ENCODE measurements at places on chromosomes 3 and 15. TPM values are rescaled to one million over a fixed set of nuclear protein-coding genes. Genes with fewer than 3 reads are reported as not detected.

- peak; percentile 82 for DNase-seq
- no peaks in the 10 kb centered on the region for H3K4me1 ChIP-seq
- H3K27ac ChIP-seq = no peak overlapping the region
- peaks cover 53% of the 10 kb centered on the region for H3K27me3 ChIP-seq
- H3K4me3 ChIP-seq = peak overlapping the region; percentile 53
Observed at GRCh38 chr15:88255484-88256278, 858 bp downstream of the NTRK3 start.

DNA sequence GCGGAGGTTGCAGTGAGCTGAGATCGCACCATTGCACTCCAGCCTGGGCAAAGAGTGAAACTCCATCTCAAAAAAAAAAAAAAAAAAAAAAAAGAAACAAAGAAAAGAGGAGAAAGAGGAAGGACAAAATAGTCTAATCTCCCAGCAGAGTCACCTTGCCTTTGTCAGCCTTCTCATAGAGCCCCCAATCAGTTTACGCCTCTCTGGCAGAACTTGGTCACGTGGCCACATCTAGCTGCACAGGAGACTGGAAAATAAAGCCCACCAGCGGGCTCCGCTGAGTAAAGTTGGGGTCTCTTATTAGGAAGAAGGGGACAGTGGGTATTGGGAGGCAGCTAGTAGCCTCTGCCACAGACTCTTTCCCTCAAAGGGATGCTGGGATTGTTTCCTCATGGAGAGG lies 41.9 kb downstream of the USP13 start:
- no peaks in the 10 kb centered on the region for H3K36me3 ChIP-seq
- no peak overlapping the region for H3K4me3 ChIP-seq
- H3K27ac ChIP-seq = no peak overlapping the region
- H3K27me3 ChIP-seq = no peaks in the 10 kb centered on the region

GRCh38 chr3:47266709-47267489 lies 15.7 kb downstream of the KIF9 start:
- no peak overlapping the region for H3K27ac ChIP-seq
- H3K4me3 ChIP-seq = no peak overlapping the region
- H3K4me1 ChIP-seq = peaks cover 9% of the 10 kb centered on the region
- no peaks in the 10 kb centered on the region for H3K36me3 ChIP-seq

- no peaks in the 10 kb centered on the region for H3K36me3 ChIP-seq
- peak; percentile 66 for DNase-seq
- H3K4me3 ChIP-seq = no peak overlapping the region
- H3K4me1 ChIP-seq = no peaks in the 10 kb centered on the region
Observed at GRCh38 chr15:78709263-78709882, 68.4 kb upstream of the CHRNB4 start.

DNA sequence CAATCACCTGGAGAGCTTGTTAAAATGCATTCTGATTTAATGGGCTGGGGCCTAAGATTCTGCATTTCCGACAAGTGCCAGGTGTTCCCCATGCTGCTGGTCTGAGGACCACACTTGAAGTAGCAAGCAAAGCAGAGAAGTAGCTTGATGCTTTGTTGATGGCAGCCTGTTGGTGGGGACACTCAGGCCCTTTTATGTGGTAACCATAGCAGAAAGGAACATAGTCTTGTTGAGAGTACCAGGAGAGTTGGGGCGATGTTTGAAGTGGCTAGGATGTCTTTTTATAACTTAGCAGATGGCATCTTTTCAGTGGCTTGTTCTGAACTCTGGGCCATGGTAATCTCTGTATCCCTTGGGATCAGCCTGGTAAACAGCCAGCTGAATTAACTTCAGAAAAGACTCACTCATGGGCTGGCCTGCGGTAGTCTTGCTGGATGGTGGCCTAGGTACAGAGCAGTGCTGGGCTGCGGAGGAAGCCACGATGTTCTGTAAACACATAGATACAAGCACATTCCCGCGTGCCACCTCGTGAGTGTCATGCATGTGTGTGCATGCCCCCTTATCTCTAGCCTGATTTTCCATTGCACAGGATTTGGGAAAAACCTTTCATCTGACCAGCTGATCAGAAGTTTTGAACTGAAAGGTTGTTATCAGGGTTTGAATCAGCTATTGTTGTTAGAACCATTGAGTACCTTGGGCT lies 292.4 kb upstream of the LRRFIP2 start:
- H3K4me3 ChIP-seq = no peak overlapping the region
- H3K27ac ChIP-seq = no peak overlapping the region
- DNase-seq = no peak
- no peaks in the 10 kb centered on the region for H3K36me3 ChIP-seq

DNA sequence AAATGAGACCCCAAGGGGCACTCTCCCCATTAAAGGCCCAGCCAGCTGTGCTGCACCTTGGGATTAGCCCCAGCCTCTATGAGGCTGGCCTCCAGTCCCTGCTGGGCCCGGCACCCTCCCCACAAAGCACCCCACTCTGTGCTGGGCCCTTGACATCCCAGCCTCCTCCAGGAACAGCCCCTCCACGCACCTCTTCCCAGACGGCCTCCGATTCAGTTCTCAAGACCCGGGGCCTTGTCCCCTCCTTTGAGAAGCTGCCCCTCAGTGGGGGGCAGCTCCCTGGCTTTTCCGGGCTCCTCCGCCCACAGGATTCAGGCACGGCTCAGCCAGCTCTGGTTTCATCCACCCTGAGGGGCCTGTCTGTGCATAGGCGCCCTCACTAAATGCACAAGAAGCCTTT lies 144.1 kb downstream of the LRRK1 start:
- no peaks in the 10 kb centered on the region for H3K36me3 ChIP-seq
- H3K4me1 ChIP-seq = no peaks in the 10 kb centered on the region
- DNase-seq = no peak
- H3K4me3 ChIP-seq = no peak overlapping the region
- no peak overlapping the region for H3K27ac ChIP-seq

DNA sequence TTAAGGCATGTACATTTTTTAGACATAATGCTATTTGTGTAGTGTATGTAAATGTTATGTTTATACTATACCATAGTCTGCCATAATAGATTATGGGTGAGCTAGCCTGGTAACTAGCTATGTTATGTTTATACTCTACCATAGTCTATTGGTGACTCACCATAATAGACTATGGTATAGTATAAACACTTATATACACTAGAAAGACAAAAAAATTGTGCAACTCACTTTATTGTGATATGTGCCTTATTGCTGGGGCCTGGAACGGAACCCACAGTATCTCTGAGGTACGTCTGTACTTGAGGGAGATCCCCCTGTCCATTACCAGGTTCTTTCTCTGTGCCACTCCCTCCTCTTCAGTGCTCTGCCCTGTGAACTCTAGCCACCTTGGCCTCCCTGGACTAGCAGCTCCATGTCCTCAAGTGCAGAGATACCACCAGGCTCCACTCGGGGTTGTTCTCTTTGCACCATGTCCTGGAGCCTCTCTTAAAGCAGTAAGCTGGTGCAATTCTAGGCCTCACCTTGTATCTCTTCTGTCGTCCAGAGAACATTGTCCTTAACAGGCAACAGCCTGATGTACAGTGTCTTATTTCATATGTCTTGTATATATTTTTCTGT lies 60.8 kb upstream of the PXYLP1 start:
- no peaks in the 10 kb centered on the region for H3K36me3 ChIP-seq
- no peak overlapping the region for H3K4me3 ChIP-seq
- peaks cover 6% of the 10 kb centered on the region for H3K27me3 ChIP-seq
- no peak for DNase-seq
- H3K4me1 ChIP-seq = no peaks in the 10 kb centered on the region
- H3K27ac ChIP-seq = no peak overlapping the region

DNA sequence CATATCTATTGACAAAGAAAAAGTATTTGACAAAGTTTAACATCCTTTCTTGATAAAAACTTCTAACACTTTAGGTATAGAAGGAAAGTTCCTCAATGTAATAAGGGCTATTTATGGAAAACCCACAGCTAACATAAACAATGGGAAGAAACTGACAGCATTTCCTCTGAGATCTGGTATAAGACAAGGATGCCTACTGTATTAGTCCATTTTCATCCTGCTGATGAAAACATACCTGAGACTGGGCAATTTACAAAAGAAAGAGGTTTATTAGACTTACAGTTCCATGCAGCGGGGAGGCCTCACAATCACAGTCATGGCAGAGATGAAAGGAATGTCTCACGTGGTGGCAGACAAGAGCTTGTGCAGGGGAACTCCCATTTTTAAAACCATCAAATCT lies 17.8 kb upstream of the CLDN1 start:
- DNase-seq = no peak
- H3K36me3 ChIP-seq = no peaks in the 10 kb centered on the region
- H3K4me1 ChIP-seq = peaks cover 30% of the 10 kb centered on the region
- H3K27ac ChIP-seq = no peak overlapping the region
- no peak overlapping the region for H3K4me3 ChIP-seq
- no peaks in the 10 kb centered on the region for H3K27me3 ChIP-seq

DNA sequence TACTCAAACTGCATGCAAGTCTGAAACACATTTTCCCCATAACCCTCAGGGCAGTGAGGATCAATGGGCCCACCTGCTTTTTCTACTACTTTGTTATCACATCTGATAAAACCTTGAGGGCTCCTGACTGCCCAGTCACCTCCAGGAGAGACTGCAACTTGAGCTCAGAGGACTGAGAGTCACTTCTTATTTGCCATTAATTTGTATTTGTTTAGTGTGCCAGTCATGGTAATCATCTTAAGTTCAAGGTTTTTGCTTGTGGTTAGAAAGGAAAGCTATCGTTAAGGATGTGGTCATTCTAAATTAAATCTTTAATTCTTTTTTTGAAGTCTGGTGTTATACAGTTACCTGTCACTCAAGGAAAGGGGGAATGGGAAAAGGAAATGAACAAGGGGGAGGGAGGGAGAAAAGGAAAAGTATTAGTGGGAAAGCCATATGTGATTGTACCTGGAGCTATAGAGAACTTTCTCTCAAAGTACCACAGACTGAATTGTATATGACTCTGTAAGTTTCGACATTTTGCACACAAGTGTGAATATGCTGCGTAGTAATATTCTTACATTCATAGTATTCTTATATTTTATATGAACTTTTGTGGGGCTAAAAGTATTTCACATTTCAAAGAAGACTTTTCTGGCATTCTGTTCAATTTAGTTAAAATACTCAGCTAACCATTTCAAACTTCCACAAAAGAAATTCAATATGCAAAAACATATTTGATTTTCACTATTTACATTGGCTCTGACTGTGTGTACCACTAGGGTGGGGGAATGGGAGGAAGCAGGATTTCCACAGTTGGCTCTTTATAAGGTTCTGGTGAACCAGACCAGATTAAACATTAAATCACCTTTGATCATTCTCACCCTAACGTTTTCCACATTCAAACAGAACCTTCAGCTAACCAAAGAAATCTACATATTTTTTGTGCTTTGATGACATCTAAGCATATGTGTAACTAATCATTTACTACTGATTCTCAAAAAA lies 166.5 kb upstream of the ATP11B start:
- no peaks in the 10 kb centered on the region for H3K36me3 ChIP-seq
- H3K4me1 ChIP-seq = no peaks in the 10 kb centered on the region
- H3K4me3 ChIP-seq = no peak overlapping the region
- no peak for DNase-seq
- H3K27me3 ChIP-seq = 0 out of 2 replicates have a peak, but pooled peaks cover 3% of the 10 kb centered on the region
- no peak overlapping the region for H3K27ac ChIP-seq

GRCh38 chr3:196082619-196082971 lies 705 bp upstream of the TFRC start:
- H3K4me3 ChIP-seq = peak overlapping the region; percentile 96
- H3K36me3 ChIP-seq = no peaks in the 10 kb centered on the region
- H3K27me3 ChIP-seq = no peaks in the 10 kb centered on the region
- DNase-seq = no peak
- H3K4me1 ChIP-seq = peaks cover 8% of the 10 kb centered on the region

DNA sequence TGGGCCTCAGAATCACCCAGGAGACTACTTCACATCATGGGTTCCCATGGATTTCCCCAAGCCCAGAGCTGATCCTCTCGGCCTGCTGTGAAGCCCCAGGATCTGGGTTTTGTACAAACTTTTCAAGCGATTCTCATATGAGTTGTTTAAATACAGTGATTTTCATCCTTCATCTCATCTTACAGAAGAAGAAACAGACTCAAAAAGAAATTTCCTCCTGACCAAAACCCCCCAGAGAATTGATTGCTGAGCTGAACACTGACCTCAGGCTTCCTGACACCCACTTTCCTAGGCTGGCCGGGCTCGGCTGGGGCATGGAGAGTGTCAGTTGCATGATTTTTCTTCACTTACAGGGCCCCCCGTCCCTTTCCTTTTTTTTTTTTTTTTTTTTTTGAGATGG lies 60.3 kb downstream of the BDH1 start:
- no peaks in the 10 kb centered on the region for H3K36me3 ChIP-seq
- no peak overlapping the region for H3K27ac ChIP-seq
- H3K4me1 ChIP-seq = peaks cover 12% of the 10 kb centered on the region
- DNase-seq = no peak
- H3K4me3 ChIP-seq = no peak overlapping the region
- no peaks in the 10 kb centered on the region for H3K27me3 ChIP-seq

- H3K36me3 ChIP-seq = no peaks in the 10 kb centered on the region
- no peak overlapping the region for H3K27ac ChIP-seq
- peak; percentile 79 for DNase-seq
Observed at GRCh38 chr15:70132139-70132538, 34.4 kb upstream of the TLE3 start.

DNA sequence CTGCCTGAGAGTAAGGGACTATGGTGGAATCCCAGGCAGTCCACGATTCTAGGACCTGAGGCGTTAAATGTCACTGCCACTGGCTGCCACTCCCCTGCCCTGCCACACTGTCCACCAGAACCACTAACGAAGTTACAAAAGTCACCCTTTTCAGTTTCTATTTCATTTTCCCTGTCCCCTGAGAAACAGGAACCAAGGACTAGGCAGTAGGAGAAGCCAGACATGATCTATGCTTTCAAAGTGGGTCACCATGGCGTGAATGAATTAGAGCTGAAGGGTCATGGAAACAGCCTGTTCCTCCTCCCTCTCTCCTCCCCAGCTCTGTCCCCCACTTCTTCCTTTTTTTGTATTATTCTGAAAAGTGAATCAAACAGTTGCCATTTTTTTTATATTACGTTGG lies 9.1 kb upstream of the ADPRH start:
- no peak for DNase-seq
- H3K27me3 ChIP-seq = 0 out of 2 replicates have a peak, but pooled peaks cover 2% of the 10 kb centered on the region
- H3K4me1 ChIP-seq = no peaks in the 10 kb centered on the region
- H3K4me3 ChIP-seq = no peak overlapping the region

MST1 gene
- 6.3 TPM for total RNA-seq

PAQR5 gene
- total RNA-seq = 4.6 TPM

GUCA1C gene
- not detected for total RNA-seq

EAF2 gene
- not detected for total RNA-seq

GALNT15 gene
- 12.9 TPM for total RNA-seq

RTP1 gene
- not detected for total RNA-seq

FAH gene
- total RNA-seq = 24.9 TPM

SLC24A5 gene
- not detected for total RNA-seq

CEP152 gene
- total RNA-seq = 1.8 TPM

SCN11A gene
- total RNA-seq = not detected

RTP3 gene
- not detected for total RNA-seq

Data from GM23248 (cell line).